ENCODE measurements at places on chromosomes 5 and 9.

DNA sequence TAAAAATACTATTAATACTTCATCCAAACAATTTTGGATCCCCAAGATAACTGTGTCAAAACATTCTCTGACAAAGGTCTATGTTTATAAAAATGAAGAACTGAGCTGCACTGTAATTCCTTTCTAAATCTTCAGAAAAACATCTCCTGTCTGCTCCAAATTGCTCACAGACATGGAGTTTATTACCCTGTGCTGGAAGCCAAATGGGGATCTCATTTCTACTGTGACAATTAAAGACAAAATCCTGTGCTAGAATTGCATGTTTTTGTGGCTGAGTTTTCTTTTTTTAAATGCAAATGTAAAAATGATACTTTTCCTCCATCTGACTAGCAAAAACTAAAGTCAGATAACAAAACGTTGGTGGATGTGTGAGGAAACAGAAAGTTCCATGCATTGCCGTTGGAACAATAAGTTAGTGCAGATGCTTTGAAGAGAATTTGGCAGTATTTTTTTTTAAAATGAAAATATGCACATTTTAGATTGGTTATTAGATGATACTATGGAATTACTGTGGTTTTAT lies 93.5 kb downstream of the GNA14 start:
- DNase-seq, result no peak

GRCh38 chr9:134304261-134304660 lies 22.0 kb upstream of the RXRA start:
- peak; percentile 3 for DNase-seq

- DNase-seq, result no peak
These were observed 122.7 kb downstream of the ST8SIA4 start for GRCh38 chr5:100780376-100780870.

DNA sequence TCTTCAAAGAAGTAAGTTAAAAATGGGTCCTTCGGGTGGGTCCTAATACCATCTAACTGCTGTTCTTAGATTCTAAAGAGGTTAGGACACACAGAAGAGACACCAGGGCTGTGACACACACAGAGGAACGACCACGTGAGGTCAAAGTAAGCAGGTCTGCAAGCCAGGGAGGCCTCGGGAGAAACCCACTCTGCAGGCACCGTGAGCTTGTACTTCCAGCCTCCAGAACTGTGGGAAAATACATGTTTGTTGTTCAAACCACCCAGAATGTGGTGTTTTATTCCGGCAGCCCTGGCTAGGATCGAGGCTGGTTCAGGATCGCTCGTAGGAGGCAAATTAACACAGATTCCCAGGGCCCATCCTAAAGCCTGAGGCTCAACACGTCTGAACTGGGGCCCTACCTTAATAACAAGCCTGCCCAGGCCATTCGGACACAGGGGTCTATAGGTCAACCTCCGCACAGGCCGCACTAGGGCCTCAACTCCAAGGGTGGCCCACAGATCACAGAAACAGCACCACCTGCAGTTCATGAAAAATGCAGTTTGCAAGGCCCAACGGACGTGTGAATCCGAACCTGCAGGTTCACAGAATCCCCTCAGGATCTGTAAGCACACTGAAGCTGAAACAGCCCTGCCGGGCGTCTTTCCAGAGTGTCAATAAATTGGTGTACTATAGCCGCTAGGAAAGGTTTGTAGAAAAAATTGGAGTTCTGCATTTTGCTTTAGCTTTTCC lies 7.1 kb downstream of the MED10 start:
- DNase-seq, result no peak

DNA sequence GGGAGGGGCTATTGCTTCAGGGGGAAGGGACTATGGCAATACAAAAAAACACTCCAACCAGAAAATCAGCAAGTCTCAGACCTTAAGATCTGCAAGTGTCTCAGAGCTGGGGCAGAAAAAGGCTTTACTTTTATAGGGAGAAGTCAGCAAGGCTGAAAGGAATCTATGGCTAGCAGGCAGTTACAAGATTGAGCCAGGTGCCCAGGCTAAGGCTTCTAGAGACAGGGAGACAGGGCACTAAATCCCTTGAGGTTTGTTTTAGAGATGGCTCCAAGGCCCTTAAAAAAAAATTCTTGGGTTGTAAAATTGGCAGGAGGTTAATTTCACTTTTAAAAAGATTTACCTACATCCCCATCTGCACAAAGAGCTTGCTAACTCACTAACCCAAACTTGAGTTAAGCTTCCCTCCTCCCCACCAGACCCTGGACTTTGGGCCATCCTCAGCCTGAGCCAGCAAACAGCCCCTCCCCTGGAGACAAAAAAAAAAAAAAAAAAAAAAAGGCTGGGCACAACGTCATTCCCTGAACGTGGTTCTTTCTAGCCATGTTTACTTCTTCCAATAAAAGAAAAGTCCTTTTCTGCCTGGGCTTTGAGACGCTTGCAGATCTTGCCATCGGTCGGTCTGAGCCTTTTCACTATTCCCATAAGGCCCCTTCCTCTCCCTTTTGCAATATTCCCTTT lies 17.9 kb downstream of the NIPAL4 start:
- no peak for DNase-seq

- no peak for DNase-seq
These were observed 620.9 kb upstream of the PTPRD start for GRCh38 chr9:11233696-11234095.

GRCh38 chr5:87242242-87242641 lies 25.4 kb upstream of the RASA1 start:
- no peak for DNase-seq

- DNase-seq, result no peak
These were observed 1084.4 kb upstream of the WWC1 start for GRCh38 chr5:167207081-167207480.

DNA sequence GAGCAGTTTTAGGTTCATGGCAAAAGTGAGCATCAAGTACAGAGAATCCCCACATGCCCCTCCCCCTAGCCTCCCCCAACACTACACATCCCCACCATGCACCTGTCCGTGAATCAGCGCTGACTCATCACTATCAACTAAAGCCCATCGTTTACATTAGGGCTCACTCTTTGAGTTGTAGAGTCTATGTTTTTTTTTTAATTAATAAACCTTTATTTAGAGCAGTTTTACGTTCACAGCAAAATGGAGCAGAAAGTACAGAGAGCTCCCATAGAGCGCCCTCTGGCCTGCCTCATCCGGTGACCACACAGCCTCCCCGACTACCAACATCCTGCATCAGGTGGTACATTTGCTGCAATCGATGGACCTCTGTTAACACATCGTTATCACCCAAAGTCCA lies 47.9 kb upstream of the UNC5A start:
- no peak for DNase-seq

All from left cardiac atrium (tissue), 4 donors.